GOT3 (cell line): ENCODE measurements at places on chromosomes 13 and 19.

GRCh38 chr13:98325724-98326123, 148.7 kb upstream of the RNF113B start:
- no peak for DNase-seq

DNA sequence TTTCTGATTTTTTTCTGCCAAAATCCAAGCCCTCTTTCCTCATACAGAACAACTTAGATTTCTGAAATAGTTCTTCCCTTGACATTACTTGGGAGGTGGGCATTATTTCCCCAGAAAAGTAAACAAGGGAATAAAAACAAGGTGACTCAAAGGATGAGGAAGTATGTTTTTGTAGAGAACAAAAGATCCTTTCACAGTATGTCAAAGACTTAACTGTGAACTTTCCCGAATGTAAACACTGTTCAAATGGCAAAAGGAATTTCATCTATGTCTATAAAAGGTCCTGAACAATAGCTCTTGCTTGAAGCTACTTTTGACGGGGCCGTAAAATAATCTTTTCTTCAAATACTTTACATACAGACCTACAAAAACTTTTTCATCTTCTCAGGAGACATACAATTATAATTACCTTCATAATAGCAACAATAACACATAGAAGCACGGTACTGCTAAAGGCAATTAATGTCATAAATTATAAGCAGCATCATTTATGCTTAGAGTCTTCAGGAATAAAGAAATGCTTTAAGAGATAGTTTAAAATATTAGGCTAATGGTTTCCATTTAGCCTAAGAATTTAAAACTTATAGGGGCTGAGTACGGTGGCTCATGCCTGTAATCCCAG, 191.1 kb downstream of the RGCC start:
- DNase-seq: no peak

DNA sequence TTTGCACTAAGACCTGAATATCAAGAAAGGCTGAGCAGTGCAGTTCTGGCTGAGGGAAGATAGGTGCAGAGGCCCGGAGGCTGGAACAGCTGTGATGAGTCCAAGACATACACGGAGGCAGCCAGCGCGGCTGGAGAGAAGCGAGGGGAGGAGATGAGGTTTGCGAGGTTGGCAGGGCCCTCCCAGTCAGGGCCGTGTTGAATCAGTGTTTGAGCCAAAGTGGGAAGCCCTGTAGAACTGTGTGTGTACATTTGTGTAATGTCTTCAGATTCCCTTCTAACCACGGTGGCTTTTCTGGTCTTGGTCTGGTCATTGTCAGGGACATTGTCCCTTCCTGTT, 34.9 kb downstream of the PAK4 start:
- DNase-seq: peak; percentile 9

DNA sequence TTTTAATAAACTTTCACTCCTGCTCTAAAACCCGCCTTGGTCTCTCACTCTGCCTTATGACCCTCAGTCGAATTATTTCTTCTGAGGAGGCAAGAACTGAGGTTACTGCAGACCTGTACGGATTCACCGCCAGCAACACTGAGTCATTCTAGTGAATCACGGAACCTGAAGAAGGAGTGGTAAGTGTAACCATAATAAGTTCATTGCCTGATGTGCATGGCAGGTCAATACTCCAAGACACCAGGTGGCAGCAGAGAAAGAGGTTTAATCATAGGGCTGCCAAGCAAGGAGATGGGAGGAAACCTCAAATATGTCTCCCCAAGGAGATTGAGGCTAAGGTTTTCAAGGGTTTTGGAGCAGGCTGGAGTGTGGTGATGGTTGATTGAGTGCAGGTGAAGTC, 204.3 kb upstream of the IPO5 start:
- no peak for DNase-seq

DNA sequence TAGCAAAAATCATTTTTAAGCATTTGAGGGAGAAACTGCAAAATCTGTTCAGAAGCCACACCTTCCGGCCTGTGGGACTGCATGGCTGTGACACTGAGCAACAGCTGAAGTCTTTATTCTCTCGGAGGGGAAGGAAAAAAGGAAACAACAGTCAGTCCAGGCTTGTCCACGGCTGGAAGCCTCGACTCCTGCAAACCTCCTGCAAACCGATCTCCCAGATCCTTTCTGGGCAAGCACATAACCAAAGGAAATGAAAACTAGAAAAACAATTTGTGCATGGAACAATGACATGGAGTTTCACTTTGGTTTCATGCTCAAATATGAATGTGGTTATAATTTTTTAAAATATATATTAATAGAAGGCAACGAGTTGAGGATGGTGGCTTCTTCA, 1.0 kb downstream of the COL4A1 start:
- no peak for DNase-seq

- peak; percentile 98 for DNase-seq
Observed at GRCh38 chr19:2096034-2096479, at the start of gene MOB3A. MOB3A (minus strand) TSS chr19:2096326; CDS start chr19:2078560, 17,766 bp downstream.

DNA sequence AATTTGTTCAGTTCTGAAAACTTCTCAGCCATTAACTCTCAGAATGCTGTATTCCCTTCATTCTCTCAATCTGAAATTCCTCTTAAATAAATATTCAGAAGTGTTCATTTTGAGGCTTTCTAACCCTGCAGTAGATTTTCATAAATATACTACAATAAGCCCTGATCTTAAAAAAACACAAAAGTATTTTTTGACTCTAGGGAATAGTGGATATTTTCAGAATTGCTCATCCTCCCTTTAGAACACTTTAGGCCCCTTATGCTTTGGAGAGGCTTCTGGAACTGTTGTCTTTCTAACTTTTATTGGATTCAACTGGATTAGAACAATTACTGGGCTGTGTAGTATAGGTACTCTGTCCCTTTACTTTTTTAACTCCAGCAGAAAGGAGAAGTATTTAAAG, 1662.6 kb upstream of the MIR17HG start:
- DNase-seq: no peak

DNA sequence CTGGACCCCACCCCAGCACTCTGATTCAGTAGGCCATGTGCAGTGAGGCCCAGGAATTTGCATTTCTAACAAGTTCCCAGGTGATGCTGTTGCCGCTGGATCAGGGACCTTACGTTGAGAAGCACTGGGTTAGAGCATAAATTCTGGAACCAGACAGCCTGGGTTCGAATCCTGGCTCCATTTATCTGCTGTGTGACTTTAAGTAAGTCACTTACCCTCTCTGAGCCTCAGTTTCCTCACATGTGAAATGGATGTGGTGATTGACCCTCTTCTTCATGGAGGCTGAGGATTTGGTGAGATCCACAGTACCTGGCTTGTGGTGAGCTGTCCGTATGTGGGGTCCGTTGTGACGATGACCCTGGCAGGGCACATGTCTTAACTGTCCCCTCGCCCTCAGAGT, 15.9 kb downstream of the HIPK4 start:
- DNase-seq: no peak

DNA sequence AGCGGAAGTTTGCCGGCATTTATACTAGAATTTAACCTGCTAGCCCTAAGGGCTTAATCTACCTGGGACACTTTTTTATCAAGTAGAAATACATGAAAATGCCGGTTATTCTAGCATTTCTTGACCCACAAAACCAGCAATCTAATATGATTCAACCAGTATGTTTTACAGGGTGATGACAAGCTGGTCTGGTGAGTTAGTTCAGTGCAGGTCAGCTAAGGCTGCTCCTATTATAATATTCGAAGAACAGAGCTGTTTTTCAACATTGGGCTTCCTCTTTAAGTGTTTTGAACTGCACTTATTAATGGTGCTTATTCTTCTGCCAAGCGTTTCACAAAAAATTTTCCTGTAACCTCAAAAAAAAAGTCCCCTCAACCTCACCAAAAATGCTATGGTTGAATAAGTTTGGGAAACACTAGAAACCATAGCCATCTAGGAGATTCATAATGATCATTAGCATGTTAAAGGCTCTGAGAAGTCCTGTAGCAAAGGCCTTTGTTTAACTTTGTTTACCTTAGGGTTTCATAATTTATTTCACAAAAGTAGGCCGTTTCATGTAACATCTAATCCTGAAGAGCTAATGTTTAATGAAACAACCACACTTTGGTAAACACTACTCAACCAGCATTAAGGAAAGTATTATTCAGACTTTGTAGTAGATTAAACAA, 526.6 kb downstream of the KLF12 start:
- no peak for DNase-seq

GRCh38 chr13:111923439-111923838, 143.5 kb upstream of the SOX1 start:
- DNase-seq: no peak

- DNase-seq: no peak
Observed at GRCh38 chr19:4376028-4376670, 24.2 kb downstream of the SH3GL1 start.

GRCh38 chr13:93708308-93709075, 481.9 kb downstream of the GPC6 start:
- DNase-seq: no peak

DNA sequence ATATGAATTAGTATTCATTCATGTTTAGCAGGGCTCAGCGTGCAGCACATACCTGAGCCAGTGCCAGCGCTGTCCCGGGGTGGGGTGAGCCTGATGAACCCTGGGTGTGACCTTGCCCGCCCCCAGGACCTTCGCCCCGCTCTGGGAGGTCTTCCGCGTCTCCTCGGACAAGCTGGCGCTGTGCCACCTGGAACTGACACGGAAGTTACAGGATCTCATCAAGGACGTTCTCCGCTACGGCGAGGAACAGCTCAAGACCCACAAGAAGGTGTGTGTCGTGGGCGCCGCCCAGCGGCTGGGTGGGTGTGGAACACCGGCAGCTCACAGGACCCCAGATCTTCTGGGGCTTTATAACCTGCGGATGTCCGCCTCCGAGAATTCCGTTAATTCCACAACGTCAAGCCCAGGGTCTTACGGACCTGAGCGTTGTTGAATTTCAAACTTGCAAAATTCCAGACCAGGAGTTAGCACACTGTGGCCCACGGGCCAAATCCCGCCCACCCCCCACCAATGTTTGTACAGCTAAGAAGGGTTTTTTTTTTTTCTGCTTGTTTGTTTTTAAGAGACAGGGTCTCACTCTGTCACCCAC, 15.4 kb downstream of the FCHO1 start:
- DNase-seq: no peak

DNA sequence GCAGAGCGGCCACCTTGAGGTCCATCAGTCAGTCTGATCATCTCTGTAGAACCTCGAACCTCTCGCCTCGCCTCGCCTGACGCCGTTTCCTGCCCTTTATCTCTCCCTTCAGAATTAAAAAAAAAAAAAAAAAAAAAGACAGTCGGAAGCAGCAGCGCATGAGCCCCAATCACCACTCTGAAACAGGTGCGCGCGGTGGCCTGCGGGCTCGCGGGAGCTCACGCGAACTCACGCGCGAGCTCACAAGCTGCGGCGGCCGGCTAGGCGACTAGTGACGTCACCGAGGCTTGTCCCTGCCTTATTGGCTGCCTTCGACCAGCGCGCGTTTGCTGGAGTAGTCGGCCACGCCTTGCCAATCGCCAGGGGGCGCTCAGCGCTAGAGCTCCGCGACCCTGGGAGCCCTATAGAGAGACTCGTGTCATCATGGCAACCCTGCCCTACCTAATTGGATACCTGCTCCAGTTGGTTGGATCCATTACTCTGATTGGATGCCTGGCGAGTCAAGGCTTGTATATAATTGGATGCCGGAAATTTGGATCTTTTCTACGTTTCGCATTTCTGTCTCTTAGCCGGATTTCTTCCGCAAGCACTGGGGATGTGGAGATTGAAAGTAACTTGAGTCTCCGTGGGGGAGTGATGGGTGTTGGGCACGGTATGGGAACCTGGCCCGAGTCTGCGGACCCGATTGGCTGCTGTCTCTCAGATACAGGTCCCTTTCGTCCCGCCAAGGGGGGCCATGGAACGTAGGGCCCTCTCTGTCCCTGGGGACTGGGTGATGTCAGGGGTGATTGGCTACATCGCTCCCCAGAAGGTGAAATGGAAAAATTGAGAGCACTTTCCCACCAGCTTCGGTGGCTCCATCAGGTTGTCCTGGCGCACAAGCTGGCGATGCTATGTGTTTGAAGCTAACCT, 31.6 kb downstream of the SYT3 start:
- peak; percentile 35 for DNase-seq
